Stimulated activated CD4-positive, alpha-beta T cell treated with anti-CD3 and anti-CD28 coated beads, Interleukin-12 subunit alpha, Interleukin-12 subunit beta, amount 100 ng/mL, for 4 hours (primary cell): ENCODE measurements at places on chromosomes 4 and X.
A peak's percentile ranks its signal among the peaks of the same experiment; 100 is the strongest.

DNA sequence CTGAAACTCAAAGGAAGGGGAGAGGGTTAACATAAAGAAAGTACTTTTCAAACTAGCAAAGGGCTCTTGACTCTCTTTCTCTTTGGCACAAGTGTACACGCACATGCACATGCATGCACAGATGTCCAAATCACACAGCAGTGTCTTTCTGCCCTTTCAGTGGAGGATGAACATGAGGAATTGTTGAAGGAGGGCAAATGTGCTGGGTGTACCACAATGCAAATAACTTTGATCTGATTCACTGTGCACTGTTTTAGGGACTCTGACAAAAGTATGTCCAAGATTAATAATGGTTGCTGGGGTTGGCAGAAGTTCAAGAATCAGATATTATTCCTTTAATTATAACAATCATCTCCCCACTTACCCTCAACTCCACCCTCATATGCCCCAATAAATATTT is 93.8 kb downstream of the GPC4 start:
- DNase-seq = no peak

DNA sequence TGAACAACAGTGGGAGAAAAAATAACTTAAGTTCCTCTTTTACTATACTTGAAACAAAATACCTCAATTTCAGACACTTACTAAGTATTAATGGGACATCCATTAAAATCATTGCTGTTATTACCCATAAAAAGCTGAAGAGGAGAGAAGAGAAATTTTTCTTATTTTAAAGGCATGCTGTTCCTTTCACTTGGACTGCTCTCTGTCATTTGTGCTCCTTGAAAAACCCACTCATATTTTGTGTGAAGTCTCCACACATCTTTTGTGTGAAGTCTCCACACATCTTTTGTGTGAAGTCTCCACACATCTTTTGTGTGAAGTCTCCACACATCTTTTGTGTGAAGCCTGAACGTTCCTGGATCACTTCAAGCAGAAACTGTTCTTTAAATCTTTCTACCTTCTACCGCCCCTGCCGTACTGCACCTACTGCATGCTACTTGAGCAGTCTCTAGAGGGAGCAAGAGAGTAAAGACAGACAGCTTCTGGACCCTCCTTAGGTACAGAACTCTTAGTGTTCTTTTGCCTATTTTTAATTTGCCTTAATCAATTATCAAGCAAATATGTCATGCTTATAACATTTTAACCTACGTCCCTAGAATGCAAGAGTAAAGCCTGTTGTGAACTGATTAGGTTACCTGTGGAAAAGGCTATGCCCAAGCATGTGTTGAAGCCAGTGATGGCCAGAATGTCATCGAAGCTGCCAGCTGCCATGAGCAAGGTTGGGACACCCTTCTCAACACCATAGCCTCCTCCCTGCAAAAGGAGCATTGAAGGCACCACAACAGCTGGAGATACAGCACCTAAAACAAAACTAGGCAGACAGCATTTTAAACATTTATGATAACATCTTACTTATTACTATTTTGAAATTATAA is 27.1 kb upstream of the SLC9B1 start:
- DNase-seq = peak; percentile 5

GRCh38 chr4:54843106-54843505 is 185.3 kb downstream of the KIT start:
- DNase-seq = no peak

DNA sequence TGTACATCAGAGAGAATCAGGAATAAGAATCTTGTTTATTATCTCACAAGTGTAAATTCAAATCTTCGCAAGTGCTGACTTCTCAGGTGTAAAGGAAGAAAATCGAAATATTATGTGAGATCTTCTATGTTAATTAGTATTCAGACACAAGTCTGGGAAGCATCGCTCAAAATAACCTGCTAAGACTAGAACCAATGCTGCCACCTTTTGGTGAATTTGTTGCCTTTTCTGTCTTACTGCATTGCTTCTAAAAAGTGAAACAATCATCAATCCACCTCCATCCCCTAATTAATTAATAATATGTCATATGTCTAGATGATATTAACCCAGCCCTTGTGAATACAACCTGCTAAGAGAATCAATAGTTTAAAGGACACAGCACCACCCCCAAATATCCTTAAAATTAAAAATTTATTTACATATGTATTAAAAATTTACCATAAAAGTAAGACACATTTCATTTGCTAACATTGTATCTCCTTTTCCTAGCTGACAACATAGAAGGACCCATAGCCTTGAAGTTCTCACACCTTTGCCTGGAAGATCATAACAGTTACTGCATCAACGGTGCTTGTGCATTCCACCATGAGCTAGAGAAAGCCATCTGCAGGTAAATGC is 3.5 kb downstream of the EPGN start:
- DNase-seq = no peak

GRCh38 chr4:3212391-3213105 is 36.4 kb upstream of the MSANTD1 start:
- DNase-seq = no peak

DNA sequence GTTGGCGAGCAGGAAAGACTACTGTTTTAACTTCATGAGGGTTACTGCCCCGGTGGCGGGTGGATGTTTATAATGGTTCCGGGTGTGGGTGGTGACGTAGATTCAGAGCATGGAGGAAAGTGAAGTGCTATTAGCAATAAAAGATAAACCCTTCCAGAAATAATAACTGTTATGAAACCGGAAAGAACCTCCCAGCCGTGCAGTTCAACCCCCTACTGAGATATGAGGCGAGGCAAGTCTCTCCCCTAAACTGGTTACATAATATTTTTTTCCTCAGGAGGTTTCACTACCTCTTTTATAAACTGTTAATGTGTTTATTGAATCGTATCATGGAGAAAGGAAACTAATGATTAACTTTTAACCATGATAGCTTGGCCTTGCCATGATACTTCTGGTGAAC is 33.9 kb upstream of the STIM2 start:
- no peak for DNase-seq

- DNase-seq = no peak
Measured at GRCh38 chr4:25929298-25929686, 15.3 kb downstream of the SMIM20 start.

DNA sequence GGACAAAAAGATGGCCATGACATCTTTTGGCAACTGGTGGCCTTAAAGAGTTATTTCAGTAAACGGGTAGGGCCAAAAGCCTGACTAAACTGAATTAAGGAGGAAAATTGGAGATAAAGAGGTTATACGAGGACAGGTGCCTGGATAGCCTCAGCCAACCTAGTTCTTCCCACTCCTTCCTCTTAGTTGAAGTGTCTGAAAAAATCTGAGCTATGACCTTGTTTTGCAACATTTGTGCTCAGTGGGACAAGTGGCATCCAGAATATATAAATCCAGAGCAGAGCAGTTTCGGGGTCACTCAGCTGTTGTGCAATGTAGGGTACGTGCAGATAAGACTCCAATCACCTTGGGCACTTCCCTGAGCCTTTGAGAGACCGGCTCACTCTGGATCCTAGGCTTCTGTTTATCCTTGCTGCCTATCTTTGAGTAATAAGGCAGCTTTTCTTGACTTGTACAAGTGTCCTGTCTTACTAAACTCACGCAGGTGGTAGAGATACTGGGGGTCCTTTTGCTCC is 50.2 kb upstream of the MORC4 start:
- no peak for DNase-seq

GRCh38 chr4:38113132-38113531 is 152.9 kb downstream of the PTTG2 start:
- DNase-seq = no peak

GRCh38 chr4:68324519-68325262 is 25.2 kb downstream of the YTHDC1 start:
- no peak for DNase-seq

GRCh38 chr4:128322986-128323385 is 35.4 kb upstream of the PGRMC2 start:
- no peak for DNase-seq

GRCh38 chr4:13891544-13891939 is 264.0 kb upstream of the BOD1L1 start:
- no peak for DNase-seq

GRCh38 chr4:26311633-26312032 is 9.2 kb upstream of the RBPJ start:
- DNase-seq = no peak

DNA sequence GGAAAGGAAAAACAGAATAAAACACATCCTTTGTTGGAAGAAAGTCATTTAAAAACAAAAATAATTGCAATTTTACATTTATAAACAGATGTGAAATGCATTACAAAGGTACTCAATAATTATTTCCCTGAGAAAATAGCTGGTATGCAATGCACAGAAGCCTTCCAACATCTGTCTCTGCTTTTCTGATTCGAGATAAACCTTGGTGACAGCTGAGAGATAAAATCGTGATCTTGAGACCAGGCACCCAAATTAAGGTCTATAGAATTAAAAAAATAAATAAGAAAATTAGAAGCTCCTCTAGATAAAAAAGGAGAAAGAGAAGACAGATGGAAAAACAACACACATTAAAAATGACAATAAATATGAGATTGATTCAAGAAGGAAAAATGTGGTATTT is 544.0 kb downstream of the SPRY1 start:
- DNase-seq = no peak

- DNase-seq = no peak
Measured at GRCh38 chr4:81003597-81004111, 26.9 kb upstream of the BMP3 start.

DNA sequence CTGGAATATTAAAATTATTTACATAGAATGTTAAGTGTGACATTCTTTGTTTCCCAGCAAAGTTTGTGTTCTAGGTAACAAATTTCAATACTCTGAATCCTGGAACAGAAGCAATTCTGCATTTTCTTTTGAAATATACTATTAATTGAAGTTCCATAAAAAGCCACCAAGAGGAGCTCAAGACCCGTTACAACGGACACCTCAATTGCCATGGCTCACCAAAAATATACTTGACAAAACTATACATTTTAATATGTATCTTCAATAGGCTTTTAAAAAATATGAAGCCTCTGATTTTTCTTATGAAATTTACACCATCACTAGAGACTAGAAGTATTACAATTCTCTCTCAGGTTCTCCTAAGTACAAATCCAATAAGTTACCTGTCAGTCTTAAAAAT is 111.4 kb downstream of the NYX start:
- DNase-seq = no peak

- no peak for DNase-seq
Measured at GRCh38 chr4:54157606-54158005, 57.6 kb downstream of the GSX2 start.

GRCh38 chr4:109738104-109738872 is 8.4 kb upstream of the PLA2G12A start:
- DNase-seq = no peak

DNA sequence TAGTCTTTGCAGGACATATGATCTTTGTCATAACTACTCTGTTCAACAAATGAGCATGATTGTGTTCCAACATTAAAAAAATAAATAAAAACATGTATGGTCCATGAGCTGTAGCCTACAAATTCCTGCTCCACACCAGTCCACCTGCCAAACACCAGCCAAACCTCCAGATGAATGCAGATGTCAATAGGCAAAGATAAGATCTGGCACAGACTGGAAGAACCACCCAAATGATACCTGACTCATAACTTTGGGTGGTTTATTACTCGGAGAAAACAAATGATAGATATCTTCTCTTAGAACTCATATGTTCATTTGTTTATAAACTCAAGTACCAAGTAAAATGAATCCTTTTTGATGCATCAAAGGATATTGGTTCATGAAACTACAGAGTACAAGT is 425.1 kb downstream of the GBA3 start:
- DNase-seq = no peak

GRCh38 chrX:1468250-1468772 is 15.6 kb upstream of the ASMTL start:
- DNase-seq = peak; percentile 65

DNA sequence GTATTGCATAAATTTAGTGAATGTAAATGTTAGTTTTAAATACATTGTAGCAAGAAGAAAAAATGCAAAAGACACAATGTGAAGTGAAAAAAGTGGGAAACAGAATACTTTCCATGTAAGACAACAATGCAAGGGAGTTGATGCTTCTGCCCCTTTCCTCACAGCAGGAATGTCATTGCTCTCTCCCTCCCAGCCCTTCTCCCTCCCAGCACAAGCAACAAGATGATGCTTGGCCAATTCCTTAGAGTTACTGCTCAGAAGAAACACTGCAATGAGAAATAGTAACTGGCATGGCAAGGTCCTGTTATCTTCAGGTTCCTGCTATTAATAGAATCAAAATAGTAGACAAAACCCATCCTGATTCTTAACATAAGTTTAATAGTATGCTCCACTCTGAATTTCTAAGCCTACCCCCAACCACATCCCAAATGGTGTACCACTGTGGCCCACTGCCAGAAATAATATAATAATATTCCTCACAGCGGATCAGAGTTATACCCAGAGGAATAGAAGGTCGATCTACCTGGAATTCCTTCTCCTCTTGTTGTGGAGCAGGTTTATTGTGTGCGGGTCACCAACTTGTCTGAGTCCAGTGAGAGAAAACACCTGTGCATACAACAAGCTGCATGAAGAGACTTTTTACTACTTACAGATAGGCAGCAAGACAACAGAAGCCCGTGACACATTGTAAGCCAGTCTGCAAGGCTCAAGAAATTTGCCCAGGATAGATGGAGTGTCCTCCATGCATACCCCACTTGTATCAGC is 69.8 kb upstream of the SLC7A11 start:
- no peak for DNase-seq

DNA sequence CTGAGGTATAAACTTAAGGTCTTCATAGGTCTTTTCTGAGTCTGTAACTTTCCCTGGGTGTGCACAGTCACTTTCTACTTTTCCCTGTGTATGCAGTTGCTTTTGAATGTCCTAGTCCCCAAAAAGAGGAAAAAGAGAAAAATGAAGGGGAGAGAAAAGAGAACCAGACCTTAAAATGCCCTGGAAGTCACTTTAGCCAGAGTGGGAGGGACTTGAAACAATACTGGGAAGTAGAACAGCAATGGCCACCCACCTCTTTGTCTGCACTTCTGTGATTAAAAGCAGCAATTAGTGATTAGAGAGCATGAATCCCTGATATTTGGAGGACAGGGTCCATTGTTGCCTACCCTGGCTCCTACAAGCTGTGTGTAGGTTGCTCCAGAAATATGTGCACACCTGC is 36.1 kb downstream of the ZCCHC13 start:
- DNase-seq = no peak

- no peak for DNase-seq
Measured at GRCh38 chrX:46627711-46628419, 54.3 kb downstream of the CHST7 start.

GRCh38 chrX:154986826-154987575 is 35.5 kb downstream of the F8 start:
- DNase-seq = no peak

DNA sequence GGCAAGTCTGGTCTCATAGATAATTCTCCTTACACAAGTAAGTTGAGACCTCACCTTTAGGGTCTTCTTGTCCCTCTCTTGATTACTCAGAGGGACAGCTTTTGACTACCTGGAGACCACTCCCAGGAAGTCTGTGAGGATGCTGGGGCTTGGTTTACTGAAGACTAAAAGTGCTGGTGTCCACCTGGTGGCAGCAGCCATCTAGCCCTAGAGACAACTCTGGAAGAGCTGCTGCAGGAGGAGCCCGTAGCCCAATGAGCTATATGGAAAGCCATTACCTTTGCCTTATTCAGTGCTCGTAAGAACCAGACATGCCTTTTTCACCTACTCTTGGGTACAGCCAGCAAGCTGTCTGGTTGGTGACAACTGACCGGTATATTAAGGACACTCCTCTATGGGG is 7.3 kb downstream of the FGFBP2 start:
- no peak for DNase-seq

GRCh38 chr4:109395694-109396093 is 37.9 kb upstream of the SEC24B start:
- no peak for DNase-seq
